ENCODE measurements at places on chromosomes 16 and 17.

GRCh38 chr16:28140788-28141618 is 70.8 kb downstream of the XPO6 start:
- no peak for DNase-seq

- DNase-seq: no peak
Measured at GRCh38 chr17:40561871-40562611, 3.2 kb downstream of the CCR7 start.

DNA sequence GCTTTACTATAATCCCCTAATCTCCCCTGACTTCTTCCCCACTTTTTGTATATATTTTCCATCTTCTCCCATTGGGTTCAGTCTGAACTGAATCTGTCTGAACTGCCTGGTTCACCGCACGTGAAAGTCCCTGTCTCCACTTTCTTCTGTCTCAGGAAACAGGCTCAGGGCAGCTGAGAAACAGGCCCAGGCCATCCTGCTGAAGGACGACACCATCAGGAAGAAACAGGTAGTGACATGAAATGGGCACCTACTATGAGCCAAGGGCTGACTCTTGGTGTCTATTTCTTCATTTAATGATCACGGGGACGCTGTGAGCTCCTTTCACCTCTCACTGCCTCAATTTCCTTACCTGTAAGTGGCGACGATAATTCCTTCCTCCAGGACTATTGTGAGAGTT is 90.5 kb upstream of the HSBP1 start:
- no peak for DNase-seq

DNA sequence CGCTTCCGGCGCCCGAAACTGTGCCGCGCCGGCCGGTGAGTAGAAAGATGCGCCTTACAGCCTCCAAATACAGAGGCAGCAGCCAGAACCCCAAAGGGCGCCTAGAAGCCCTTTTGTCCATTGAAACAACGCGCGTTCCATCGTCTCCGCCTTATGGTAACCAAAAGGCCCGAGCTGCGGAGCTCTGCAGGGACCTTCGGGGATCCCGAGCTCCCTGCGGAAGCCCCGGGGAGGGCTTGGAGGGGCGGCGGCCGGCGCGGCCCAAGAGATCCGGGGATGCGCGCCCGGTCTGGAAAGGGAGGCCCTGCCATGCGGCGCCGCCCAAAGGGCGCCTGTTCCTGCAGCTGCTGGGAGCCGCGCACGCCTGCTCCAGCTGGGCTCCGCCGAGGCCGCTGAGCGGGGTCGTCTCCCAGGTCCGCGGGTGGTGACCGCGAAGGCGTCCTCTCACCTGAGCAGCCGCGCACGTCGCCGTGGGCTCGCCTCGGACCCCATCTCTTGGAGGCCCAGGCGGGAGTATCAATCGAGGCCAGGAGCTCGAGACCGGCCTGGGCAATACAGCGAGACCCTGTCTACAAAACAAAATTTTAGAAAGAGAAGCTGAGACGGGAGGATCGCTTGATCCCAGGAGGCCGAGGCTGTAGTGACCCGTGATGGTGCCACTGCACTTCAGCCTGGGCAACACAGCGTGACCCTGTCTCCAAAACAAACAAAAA is 742 bp upstream of the FBXO31 start:
- DNase-seq: no peak

GRCh38 chr17:1713878-1714426 is 3.8 kb upstream of the TLCD2 start:
- DNase-seq: no peak

DNA sequence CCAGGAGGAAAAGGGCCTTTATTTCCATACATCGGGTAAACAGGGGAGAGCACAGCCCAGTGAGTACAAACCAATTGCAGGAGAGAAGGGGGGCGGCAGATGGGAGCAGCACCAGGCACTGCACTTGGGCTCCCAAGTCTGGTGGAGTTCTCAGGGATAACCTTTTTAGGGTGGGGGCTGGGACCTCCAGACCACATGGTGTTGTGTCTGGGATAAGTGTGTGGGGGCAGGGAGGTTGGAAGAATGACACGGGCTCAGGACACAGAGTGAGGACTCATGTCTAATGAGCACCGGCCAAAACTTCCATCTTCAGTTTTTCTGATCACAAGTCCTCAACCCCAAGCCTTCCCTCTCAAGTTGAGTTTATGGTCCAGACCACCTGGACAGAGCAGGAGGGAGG is 30.6 kb downstream of the PIPOX start:
- DNase-seq: no peak

All from muscle of back (tissue), 13 donors.